Daoy (cell line): ENCODE measurements at places on chromosomes 12 and 14.

- no peak for DNase-seq
Measured at GRCh38 chr14:102848830-102849525, 71.7 kb downstream of the TRAF3 start.

- no peak for DNase-seq
Measured at GRCh38 chr12:57236201-57236924, 6.9 kb downstream of the SHMT2 start.

- no peak for DNase-seq
Measured at GRCh38 chr14:94043756-94044475, 17.8 kb downstream of the OTUB2 start.

DNA sequence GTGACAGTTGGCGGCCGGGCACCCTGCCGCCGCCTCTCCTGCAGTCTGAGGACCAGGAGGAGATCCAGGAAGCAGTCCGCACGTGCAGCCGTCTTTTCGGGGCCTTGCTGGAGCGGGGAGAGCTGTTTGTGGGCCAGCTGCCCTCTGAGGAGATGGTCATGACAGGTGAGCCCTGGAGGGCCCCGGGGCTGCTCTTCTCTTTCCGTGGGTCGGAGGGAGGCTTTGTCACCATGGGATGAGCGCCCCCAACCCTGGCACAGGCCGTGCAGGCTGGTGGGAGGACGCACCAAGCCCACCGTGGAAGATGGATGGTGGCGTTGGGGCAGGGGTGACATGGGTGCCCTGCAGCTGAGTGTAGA, 532 bp downstream of the NOC4L start:
- no peak for DNase-seq

- no peak for DNase-seq
Measured at GRCh38 chr12:905261-906031, 44.0 kb downstream of the RAD52 start.

GRCh38 chr12:45269412-45269751, 53.5 kb downstream of the ANO6 start:
- no peak for DNase-seq

GRCh38 chr12:18992336-18992735, 137.2 kb upstream of the PLEKHA5 start:
- DNase-seq: no peak

- DNase-seq: no peak
Measured at GRCh38 chr12:27967551-27968054, 4.9 kb downstream of the PTHLH start.

GRCh38 chr12:98821866-98822265, 176.8 kb downstream of the APAF1 start:
- DNase-seq: no peak

GRCh38 chr12:55711786-55712553, 3.9 kb upstream of the BLOC1S1 start:
- DNase-seq: no peak

- peak; percentile 72 for DNase-seq
Measured at GRCh38 chr12:51863933-51864832, 15.7 kb upstream of the FIGNL2 start.

DNA sequence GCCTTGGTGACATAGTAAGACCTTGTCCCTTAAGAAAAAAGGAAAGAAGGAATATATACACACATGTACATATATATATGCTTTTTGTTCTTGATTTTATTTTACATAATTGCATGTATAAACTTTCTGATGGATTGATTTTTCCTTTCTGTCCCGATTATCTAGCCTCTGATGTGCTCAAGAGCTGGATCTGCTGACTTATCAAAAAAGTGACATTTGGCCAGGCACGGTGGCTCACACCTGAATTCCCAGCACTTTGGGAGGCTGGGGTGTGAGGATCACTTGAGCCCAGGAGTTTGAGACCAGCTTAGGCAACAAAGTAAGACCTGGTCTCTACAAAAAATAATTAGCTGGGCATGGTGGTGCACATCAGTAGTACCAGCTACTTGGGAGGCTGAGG, 12.0 kb downstream of the SNRNP35 start:
- DNase-seq: no peak

- no peak for DNase-seq
Measured at GRCh38 chr12:102971227-102971626, 13.8 kb downstream of the ASCL1 start.

DNA sequence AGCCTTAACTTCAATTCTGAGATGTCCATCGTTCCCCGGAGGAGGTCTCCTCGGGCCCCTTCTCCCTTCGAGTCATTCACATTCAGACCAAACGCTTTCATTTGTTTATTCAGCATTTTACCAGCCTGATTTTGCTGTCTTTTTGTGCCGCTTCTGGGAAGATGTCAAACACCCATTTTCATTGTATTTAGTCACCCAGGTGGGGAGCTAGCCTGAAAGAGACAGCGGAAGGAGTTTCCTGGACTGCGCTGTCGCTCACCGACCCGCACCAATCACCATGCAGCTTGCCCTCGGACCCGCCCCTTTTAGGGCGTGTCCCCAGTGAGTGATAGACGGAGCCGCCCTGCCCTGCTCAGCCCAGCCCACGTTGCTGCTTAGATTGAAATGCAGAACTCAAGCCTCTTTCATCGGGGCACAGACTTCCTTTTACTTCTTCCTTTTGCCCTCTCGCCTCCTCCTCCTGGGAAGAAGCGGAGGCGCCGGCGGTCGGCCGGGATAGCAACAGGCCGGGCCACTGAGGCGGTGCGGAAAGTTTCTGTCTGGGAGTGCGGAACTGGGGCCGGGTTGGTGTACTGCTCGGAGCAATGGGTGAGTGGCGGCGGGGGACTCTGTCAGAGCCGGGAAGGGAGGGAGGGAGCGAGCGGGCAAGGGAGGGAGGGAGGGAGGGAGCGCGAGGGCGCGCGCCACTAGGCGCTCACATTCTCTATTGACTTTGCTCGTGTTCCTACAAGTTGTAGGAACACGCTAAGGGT, at the start of gene PAX9:
TSS of gene PAX9 (plus strand) at position 355 of the 752 bp plus-strand sequence. CDS start at position 585, 230 bp downstream.
- peak; percentile 99 for DNase-seq

GRCh38 chr14:80269353-80269925, 58.1 kb upstream of the DIO2 start:
- no peak for DNase-seq

- no peak for DNase-seq
Measured at GRCh38 chr12:89433634-89434033, 81.3 kb upstream of the DUSP6 start.

GRCh38 chr12:103569278-103569677, 17.8 kb upstream of the STAB2 start:
- no peak for DNase-seq

DNA sequence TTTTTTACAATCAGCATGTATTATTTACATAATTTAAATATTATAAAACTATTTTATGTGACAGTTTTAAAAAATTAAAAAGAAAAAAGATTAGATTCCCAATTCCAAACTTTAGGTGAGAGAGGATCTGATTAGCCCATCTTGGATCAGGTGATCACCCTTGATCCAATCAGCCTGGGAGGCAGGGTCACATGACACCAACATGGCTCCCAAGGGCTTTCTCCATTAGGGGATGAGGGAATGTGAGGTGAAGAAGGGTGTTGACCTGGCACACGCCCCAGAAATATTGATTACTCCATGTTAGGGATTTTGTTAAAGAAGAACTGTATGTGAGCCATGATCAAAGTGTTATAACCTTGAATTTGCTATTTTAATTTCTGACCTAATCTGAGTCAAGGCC, 225.4 kb downstream of the RBM19 start:
- no peak for DNase-seq

DNA sequence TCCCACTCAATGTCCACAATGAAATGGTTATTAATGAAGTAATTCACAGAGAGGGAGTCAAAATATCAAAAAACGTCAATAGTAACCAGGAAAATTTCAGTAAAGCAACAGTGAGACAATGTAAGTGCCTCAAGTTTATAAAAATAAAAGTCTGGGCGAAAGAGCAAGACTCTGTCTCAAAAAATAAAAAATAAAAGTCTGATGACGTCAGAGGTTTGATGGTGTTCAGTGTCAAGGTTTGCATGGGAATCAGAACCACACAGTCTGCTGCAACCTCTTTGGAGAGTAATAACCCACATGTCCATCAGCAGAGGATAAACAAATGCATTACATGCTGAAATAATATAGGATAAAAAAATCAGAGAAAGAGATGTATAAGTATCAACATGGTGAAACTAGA, 152.4 kb downstream of the ASCL1 start:
- no peak for DNase-seq

GRCh38 chr12:103139876-103140275, 182.4 kb downstream of the ASCL1 start:
- no peak for DNase-seq

GRCh38 chr14:55715889-55716288, 135.9 kb downstream of the KTN1 start:
- peak; percentile 56 for DNase-seq

- DNase-seq: no peak
Measured at GRCh38 chr12:12892681-12893141, 1.3 kb downstream of the GPRC5A start.

DNA sequence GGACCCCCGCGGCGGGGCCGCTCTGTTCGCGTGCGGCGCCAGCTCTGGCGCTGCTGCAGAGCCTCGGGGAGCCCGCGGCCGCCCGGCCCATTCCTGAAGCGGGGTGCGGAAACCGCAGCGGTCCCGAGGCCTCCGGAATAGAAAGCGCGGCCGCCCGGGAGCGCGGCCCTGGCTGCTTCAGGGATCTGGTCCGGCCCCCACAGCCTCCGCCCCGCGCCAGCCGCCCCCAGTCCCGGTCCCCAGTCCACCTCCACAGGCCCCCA, 204 bp downstream of the HSP90AA1 start:
- no peak for DNase-seq

DNA sequence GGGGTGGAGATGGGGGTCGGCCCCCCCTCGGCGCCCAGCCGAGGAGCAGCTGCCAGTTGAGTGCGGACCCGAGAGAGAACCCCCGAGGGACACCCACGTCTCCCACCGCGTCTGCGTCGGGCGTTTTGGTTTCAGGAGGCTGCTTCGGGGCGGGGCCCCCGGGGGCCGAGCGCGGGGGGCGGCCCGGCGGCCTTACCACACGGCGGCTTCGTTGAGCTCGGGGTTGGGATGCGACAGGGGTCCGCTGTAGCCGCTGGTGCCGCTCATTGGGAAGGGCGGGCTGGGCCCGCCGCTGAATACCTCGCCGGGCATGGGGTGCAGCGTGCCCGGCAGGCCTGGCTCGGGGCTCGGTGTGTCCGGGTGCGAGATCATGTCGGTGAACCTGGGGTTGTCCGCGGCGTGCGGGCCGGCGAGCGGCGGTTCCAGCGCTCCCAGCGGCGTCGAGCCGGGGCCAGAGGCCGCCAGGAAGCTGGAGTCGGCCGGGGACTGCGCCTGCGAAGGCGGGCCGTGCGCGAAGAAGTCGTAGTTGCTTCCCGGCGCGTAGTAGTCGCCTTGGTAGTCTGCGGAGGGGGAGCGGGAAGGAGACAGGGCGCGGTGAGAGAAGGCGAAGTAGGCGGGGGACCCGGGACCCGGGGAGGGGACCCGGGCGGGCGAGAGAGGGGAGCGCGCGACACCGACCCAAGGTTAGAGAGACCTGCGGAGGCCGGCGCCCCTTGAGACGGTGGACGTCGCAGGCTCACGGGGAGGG, 8.5 kb downstream of the LHX5 start:
- no peak for DNase-seq

DNA sequence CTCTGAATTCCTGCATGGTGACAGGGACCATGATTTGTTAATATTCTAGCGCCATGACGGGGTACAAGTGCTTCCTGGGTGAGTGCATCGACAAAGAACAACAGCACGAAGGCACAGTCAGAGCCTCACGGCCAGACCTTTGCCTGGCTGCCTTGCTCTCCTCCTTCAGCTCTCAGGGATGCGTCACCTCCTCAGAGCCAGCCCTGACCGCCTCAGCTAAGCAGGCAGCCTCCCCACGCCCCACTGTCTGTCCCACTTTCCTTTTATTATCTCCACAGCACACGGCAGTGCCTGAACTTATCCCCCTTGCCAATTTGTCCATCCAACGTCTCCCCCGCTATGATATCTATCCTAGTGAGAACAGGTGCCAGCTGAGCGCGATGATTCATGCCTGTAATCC, 16.5 kb upstream of the FZD10 start:
- peak; percentile 82 for DNase-seq

DNA sequence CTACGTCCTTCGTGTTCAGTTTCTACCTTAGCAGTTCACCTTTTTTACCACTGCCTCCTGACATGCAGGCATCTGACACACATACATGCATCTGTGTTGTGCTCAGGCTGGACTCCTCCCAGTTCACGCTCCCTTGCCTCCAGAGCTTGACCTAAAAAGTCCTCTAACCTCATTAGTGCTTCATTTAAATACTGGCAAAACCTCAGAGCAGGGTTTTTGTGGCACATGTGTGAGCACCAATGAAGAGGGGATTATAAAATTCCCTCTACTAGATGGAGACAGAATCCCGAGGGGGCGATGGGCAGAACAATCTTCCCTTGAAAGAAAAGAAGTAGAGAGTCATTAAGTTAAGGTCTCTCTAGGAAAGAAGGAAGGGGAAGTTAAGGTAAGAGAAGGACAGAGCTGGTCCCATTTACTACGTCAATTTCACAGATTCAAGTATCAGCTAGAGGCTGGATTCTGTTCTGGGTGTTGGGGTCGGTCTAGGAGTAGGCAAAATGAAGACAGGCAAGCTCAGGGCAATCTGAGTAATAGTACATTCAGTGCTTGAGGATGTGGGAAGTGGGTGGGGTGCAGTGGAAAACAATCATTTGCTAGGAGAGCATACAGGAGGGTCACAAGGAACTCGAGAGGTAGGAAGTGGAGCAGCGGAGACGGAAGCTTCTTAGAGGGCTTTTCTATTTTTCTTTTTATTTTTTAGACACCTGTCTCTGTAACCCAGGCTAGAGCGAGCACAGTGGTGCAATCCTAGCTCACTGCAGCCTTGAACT, 7.5 kb downstream of the HAL start:
- no peak for DNase-seq

- DNase-seq: no peak
Measured at GRCh38 chr14:69989622-69990021, 110.4 kb downstream of the SMOC1 start.

- DNase-seq: no peak
Measured at GRCh38 chr12:56152756-56153677, 630 bp downstream of the MYL6B start.

GRCh38 chr14:63224196-63224595, 20.0 kb downstream of the RHOJ start:
- DNase-seq: no peak

- DNase-seq: no peak
Measured at GRCh38 chr14:76936483-76936882, 92.0 kb downstream of the IRF2BPL start.

DNA sequence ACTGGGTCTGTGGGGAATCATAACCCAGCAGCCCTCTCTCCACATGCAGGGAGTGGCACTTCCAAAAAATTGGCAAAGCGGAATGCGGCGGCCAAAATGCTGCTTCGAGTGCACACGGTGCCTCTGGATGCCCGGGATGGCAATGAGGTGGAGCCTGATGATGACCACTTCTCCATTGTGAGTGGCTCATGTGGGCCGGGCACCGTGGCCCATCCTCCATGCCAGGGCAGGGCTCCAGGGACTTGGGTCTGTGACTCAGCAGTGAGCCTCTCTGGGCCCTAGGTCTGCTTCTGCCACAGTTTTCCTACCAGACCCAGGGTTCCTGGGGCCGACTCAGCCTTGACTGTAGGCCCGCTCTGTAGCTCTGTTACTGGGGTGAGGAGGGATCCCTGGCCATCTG, 2.2 kb downstream of the NPFF start:
- DNase-seq: peak; percentile 50
